ENCODE measurements at places on chromosomes 16 and 17.
A peak's percentile ranks its signal among the peaks of the same experiment; 100 is the strongest.

- no peak for DNase-seq
These were observed 9.7 kb downstream of the ACLY start for GRCh38 chr17:41909088-41909487.

- no peak for DNase-seq
These were observed 32.4 kb downstream of the DCAKD start for GRCh38 chr17:45018848-45019711.

- no peak for DNase-seq
These were observed 14.8 kb downstream of the COX6A2 start for GRCh38 chr16:31413381-31413780.

GRCh38 chr16:2282866-2283555 lies 15.1 kb upstream of the RNPS1 start:
- DNase-seq: no peak

GRCh38 chr17:63433746-63434591 lies 12.1 kb downstream of the CYB561 start:
- no peak for DNase-seq

- DNase-seq: no peak
These were observed 336.1 kb downstream of the ZFHX3 start for GRCh38 chr16:72711823-72712222.

- DNase-seq: no peak
These were observed 27.3 kb upstream of the WFDC1 start for GRCh38 chr16:84267380-84267779.

- DNase-seq: no peak
These were observed 58.5 kb downstream of the OR1D5 start for GRCh38 chr17:3004925-3005324.

DNA sequence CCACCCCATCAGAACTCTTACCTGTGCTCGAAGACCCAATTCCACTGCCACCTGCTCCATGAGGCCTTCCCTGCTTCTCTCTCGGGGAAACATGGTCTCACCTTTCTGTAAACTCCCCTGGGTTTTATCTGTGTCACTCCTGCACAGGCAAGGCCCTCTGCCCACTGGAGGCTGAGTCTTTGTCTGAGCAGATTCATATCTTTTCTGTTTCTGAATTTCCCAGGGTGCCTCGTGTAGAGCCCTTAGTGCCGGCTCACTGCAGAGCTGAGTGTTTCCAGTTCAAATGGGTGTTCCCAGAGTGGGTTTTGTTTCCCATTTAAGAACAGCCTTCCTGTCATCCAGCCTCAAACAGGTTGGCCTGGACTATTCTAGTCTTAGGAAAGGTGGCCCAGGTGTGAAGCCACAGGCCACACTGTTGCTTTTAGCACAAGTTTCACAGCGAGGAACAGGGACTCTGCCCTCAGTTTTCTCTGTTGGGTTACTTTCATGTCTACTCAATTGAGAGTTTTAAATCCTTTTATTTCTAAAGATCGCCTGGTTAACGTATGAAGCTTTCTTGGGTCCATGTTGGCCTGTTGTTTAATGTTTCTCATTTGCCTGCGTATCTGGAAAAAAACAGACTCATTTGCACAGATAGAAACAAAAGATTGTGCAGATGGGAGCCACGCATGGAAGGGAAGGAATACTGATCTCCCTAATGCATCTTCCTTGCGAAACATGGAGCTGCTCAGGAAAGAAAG lies 228.7 kb downstream of the MSI2 start:
- DNase-seq: no peak

DNA sequence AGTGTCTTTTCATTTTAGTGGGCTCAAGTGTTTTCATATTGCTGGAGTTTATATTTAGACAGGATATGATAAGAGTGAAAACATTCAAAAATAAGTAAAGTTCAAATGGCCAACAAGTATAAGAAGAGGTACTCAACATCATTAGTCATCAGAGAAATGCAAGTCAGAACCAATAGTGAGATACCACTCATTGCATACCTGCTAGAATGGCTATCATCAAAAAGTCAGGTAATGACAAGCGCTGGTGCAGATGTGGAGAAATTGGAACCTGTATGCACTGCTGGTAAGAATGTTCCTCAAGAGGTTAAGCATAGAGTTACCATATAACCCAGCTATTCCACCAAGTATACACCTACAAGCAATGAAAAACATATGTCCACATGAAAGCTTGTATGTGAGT lies 87.8 kb downstream of the WNT3 start:
- no peak for DNase-seq

DNA sequence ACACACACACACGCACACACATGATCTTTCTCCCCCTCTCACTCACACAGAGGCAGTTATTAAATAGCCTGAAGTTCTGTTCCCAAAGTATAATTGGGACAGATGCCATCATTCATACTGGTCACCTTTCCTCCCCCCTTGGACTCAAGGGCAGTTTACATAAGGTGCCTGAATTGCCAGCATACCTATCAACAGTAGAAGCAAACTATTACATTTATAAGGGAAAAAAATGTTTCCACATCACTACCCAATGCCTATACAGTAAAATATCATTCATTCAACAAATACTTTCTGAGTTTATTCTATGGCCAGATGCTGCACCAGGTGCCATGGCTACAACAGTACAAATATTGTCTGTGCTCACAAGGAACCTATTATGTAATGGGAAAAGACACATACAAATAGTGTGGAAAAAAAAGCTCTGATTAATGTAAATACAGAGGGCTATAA lies 6.3 kb downstream of the CNTD1 start:
- DNase-seq: no peak

- no peak for DNase-seq
These were observed 63.2 kb downstream of the ENGASE start for GRCh38 chr17:79137789-79138165.

GRCh38 chr17:56635641-56636040 lies 42.1 kb downstream of the NOG start:
- no peak for DNase-seq

DNA sequence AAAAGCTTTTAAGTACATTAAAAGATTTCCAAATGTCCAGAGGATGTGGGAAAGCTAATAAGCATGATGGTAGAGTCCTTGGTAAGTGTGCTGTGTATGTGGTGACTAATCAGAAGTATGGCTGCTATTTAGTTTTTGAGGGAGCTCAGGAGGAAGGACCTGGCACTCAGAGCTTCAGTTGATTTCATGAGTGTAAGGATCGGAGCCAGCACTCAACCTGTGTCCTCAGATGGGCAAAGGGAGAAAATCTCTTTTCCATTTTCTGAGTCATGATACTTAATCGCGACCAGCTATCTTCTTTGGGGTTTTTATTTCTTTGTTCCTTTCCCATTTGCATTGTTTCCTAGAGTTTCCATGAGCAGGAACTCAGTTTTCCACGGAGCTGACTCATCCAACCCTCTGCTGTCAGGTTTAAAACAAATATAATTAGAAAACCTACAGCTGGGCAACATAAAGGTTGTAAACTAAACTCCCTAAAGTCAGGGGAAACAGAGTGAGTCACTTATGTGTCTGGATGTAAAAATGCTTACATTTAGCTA lies 125.4 kb downstream of the MAP2K6 start:
- no peak for DNase-seq

GRCh38 chr17:30422171-30422570 lies 43.4 kb downstream of the CPD start:
- DNase-seq: no peak

GRCh38 chr17:11514981-11515680 lies 83.1 kb upstream of the DNAH9 start:
- DNase-seq: no peak

DNA sequence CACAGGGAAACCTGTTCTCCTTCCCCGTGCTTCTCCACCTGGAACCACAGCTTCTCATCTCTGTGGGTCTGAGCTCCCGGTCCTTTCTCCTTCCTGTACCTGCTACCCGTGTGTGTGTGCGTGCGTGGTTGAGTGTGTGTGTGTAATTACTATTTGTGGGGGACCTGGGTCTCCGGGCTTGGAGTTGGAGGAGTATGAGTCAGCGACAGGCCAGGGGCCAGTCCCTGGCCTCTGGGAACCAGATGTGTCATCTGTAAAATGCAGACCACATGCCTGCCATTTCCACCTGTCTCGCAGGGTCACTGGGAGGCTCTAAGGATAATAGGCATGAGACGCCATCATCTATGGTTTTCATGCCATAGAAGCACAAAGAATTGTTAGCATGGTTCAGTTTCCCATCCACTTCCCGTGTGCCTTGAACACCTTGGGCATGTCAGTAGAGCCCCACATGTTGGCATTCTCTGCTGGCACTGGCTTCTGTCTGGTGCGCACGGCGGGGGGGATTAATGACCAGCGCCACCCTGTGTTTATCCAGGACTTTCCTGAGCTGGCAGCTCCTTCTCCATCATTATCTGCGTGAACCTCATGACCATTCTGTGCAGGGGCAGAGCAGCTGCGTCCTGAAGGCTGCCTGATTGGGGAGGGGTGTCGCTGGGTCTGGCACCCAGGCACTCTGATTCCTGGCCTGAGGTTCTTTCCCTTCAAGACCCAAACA lies 1.5 kb downstream of the ZNF205 start:
- DNase-seq: no peak

DNA sequence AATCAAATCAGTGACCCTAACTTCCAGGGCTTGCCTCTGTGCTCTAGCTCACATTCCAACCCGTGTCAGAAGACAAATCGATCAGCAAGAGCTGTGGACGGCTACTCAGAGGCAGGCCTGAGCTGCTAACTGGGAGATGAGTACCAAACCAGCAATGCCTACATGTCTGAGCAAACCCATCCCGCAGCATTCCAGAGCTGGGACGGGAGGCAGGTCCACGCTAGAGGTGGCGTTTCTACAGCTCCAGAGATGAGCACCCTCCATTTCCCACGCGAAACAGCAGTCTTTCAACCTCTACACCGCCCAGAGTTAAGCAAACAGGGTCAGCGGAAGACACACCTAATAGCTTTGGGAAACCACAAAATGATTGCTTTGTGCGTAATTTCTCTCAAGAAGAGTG lies 6.5 kb downstream of the NXN start:
- DNase-seq: no peak

DNA sequence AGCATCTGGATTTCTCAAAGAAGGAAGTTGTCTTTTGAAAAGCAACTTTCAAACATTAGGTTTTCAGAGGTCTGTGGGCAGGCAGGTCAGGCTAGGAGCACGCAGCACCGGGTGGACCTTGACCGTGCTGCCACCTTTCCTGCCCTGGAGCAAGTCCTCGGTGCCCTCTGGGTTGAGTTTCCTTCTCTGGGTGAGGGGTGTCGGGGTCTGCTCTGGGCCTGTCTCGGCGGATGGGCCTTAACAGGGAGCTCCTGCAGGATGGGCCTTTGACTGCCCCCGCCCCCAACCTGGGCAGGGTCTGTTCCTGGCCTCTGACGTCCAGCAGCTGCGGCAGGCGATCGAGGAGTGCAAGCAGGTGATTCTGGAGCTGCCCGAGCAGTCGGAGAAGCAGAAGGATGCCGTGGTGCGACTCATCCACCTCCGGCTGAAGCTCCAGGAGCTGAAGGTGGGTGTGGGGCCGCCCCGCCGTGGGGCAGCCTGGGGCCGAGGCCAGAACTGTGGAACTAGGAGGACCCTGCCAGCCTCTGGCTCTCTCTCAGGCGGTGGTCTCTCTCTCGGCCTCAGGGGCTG lies 8.7 kb downstream of the DEF8 start:
- no peak for DNase-seq

- DNase-seq: peak; percentile 89
These were observed 2.0 kb downstream of the ZNF771 start for GRCh38 chr16:30409125-30410060.

GRCh38 chr17:4478318-4478830 lies 20.3 kb upstream of the SPNS2 start:
- DNase-seq: no peak

DNA sequence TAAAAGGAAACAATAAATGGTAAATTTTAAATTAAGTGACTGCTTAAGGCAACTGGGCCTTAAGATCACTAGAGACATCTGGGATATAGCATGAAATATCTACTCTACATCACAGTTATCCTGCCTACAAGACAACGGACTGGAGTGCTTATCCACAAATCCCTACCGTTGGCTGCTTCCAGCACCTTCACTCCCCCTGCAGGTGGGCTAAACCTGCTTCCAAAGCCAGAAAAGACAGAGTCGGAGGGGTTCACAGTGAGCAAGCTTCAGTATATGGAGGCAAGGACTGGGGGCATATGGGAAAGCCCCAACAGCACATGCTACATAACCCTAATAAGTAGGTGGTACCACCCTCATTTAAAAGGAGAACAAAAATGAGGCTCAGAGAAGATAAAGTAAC lies 45.3 kb downstream of the GRIN2A start:
- no peak for DNase-seq
